Stimulated activated CD4-positive, alpha-beta T cell treated with anti-CD3 and anti-CD28 coated beads, Interleukin-12 subunit alpha, Interleukin-12 subunit beta, amount 100 ng/mL, for 24 hours (primary cell): ENCODE measurements at places on chromosomes 6 and 20.
A peak's percentile ranks its signal among the peaks of the same experiment; 100 is the strongest.

GRCh38 chr6:27838058-27838944 lies 73.9 kb downstream of the OR2B2 start:
- DNase-seq, result peak; percentile 63

DNA sequence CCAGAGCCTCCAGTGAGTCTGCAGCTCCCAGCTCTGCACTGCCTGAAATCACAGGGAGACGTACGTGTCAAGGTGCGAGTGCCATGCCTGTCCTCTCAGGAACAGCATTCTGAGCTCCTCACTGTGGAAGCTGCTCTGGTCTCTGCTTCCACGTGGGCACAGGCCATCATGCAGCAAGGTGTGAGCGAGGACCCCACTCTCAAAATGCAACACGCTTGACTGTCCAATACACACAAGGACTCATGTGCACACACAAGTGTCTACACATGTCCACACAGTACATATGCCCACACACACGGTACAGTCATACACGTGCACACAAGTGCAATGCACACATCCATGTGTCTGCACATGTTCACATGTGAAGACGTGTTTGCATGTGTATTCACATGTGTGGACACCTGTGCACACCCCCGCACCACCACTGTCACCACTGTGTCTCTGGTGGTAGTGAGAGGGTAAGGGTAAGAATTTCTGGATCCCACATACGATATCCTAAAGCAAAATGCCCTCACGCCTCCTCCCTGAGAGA lies 260.5 kb downstream of the DLL1 start:
- DNase-seq, result no peak

DNA sequence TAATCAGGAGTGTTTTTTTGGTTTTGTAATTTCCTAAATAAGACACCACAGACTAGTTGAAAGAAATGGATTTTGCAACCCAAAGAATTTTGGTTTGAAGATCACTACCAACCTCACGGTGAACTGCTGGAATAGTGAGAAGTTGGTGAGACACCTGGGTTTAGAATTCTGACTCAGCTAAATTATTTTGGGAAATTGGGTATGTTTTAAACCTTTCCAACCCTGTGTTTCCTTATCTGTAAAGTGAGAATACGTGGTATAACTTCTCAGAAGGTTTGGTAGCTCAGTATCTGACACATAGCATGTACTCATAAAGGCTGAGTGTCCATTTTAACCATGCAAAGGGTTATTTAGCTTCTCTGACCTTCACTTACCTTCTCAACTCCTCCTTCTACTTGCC lies 261.9 kb downstream of the FOXA2 start:
- no peak for DNase-seq

DNA sequence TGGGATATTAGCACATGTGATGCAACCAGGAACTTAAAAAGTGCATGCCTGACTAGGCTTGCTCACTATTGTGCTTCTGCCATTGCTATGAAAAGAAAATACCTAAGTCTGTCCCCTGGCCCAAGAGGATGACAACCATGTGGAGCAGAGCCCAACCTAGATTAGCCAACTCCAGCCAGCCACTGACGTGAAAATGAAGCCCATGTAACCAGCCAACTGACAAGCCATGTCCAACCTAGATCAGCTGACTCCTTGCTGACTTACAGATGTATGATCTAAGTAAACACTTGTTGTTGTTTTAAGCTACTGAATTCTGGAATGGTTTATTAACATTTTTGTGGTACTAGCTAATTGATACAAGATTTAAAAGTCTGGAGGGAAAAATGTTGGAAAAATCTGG lies 47.5 kb downstream of the PIGU start:
- DNase-seq, result no peak

DNA sequence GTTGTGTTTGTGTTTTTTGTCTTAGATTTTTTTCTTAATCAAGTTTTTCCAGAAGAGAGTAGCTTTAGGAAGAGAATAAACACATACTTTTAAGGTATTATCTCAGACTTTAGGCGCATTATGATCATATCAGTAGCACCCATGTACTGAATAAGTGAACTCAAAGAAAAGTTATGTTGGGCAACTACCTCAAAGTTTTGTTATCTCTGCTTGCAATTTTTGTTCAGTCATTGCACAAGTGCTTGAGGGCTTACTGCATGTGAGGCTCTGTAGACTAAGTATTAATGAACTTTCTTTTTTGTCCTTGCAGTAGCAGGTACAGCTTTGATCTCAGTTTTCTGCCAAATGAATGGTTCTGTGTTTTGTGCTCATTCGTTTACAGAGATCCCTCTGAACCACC lies 189.0 kb downstream of the SLC16A10 start:
- DNase-seq, result no peak
